Inflammatory macrophage (primary cell): ENCODE measurements at places on chromosomes 6 and 20.

DNA sequence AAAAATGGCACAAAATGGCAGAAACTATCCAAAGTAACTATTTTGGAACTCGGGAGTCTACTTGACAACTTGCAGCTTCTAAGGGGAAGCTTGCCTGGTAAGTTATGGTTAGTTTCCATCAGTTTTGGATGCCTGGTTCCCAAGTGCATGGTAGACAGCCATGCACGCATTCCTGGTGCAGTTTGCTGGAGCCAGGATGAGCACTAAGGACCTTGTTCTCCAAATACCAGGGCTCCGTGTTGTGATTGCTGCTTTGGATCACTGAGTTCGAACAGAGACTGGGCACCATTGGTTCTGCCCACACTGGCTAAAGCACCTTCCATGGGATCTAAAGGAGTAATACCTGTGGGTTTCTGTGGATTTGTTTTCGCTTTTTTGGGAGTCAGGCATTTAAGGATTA lies 103.7 kb downstream of the FAM120B start:
- DNase-seq: no peak

- DNase-seq: no peak
Measured at GRCh38 chr6:56227071-56227879, 20.1 kb downstream of the COL21A1 start.

GRCh38 chr6:88984606-88985005 lies 21.2 kb upstream of the RNGTT start:
- DNase-seq: no peak

DNA sequence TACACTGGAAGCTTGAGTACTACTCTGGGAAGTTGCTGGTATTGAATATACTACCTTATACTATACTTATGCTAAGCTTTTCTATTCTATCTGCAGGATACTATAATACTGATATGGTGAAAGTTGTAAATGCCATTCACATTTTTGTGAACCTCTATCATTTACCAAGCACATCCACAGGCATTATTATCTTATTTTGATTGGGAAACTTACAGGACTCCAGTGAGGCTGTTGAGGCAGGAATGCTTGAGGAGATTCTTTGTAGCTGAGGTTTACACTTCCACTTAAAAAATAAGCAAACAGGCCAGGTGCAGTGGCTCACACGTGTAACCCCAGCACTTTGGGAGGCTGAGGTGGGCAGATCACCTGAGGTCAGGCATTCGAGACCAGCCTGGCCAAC lies 442.9 kb downstream of the QKI start:
- no peak for DNase-seq

DNA sequence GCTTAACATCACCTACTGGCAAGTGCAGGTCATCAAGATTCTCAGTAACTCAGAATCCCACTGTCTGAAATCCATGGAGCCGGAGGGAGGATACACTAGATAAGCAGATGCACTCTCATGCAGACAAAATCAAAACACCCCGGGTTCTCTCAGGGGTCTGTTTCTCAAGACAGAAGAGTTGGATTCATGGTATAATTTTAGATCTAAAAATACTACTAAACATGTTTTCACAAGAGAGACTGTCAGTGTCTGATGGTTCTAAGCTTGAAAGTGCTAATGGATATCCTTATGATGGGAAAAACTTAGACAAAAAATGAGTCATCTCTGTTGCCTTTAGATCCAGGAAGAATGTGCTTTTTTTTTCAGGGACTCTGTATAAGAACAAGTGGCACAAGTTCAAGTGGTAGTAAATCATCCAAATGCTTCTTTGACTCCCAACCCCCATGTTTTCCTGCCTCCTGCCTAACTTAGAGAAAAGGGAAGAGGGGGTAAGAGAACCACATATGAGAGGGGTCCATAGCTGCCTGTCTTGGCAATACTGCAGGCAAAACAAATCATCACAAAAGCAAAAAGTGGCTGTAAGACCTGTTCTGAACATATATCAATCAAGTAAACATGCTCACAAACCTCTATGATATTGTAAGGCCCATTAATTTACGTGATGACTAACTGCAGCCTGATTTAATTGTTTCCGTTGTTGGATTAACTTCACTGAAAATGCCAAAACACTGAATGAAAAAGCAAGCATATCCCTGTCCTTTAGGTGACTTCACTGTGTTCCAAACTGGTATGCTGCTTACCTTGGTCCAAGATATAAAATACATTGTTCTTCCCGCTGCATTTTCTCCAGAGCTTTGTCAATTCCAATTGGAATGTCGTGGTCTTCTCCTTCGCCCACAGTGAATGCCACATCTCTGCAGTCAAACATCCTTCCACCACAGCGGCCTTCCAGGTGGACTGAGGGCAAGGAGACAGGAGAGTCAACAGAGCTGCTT lies 84.0 kb upstream of the TULP1 start:
- no peak for DNase-seq

- DNase-seq: peak; percentile 29
Measured at GRCh38 chr6:139372326-139373153, 1.9 kb downstream of the CITED2 start.

DNA sequence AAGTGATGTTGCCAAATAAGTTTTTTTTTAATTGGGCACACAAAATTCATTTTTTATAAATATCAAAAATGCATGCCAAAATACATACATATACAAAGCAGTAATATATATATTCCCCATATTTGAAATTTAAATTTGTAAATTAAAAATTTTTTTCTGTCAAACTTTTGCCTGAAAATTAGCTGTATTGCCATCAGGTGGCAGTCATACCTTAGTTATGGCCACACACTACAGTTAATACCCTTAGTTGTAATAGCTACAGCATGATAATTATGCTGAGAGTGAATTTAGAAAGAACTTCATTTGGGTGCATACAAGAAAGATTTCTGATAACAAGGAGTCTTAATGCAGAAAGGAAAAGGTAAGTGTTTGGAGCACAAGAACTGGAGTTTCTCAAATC lies 46.2 kb upstream of the SDHAF4 start:
- peak; percentile 19 for DNase-seq

GRCh38 chr6:146598772-146599405 lies at the start of gene ADGB:
TSS of gene ADGB (plus strand) at chr6:146598972. CDS start at chr6:146599041, 69 bp downstream.
- DNase-seq: peak; percentile 83

GRCh38 chr6:96777113-96777512 lies 60.2 kb downstream of the GPR63 start:
- DNase-seq: no peak

DNA sequence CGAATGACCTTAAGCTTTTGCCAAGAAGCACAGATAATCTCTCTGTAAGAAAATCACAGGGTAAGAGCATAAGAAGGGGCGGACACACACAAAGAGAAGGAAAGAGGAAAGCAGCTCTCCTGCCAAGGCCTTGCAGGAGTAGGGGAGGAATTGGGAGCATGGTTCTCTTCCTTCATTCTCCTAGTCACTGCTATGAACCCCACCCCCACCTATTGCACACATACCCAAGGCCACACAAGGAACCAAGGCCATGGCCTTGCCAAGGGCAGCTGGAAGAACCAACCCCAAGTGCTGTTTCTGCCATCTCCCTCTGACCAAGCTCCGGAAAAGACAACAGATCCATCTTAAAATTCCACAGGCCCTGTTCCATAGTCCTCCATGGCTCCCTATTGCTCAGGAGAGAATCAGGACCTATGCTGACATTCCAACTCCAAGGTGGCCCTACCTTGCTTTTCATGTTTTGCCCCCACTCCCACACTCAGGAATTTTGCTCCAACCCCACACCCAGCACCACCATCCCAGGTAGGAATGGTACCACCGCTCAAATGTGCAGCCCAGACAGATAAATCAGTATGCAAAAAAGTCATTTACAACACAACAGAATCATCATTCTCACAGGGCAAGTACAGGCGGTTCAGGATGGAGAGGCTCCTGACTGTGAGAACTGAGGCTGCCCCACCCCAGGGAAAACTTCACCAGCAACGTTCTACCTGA lies 31.3 kb downstream of the TRAM2 start:
- no peak for DNase-seq

DNA sequence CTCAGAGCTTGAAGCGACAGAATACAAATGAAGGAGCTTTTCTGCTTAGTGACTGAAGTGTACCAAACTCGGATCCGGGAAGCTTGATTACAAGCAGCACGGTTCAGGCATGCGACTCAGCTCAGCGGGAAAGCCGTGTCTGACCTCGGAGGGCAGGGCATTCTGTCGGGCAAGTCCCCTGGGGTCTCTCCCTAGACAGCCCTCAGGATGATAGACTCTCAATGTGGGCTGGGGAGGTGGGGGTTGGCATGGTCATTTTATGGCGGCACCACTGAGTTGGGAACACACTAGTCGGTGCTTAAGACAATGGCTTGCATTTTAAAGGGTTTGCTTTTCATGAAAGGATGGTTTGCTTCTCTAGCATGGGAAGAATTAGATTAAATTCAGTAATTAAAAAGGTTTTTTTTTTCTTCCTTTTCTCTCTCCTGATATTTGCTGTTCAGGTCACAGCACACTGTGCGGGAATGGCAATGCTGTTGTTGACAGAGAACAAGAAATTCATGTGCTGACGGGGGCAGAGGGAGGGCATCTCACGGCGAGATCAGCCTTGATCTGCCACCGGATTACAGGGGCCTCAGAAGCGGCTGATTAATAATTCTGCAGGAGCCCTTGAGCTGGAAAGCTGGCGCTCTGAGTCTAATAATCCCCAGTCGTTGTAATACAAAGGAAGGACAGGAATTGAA lies 80.7 kb upstream of the TRAF3IP2 start:
- DNase-seq: no peak

- DNase-seq: no peak
Measured at GRCh38 chr20:55333798-55334197, 671.5 kb downstream of the CBLN4 start.

GRCh38 chr6:112595841-112596240 lies 248.7 kb downstream of the RFPL4B start:
- DNase-seq: no peak

- no peak for DNase-seq
Measured at GRCh38 chr6:122798099-122798641, 9.1 kb downstream of the SMPDL3A start.

- no peak for DNase-seq
Measured at GRCh38 chr20:17722493-17723300, 22.9 kb downstream of the BANF2 start.

DNA sequence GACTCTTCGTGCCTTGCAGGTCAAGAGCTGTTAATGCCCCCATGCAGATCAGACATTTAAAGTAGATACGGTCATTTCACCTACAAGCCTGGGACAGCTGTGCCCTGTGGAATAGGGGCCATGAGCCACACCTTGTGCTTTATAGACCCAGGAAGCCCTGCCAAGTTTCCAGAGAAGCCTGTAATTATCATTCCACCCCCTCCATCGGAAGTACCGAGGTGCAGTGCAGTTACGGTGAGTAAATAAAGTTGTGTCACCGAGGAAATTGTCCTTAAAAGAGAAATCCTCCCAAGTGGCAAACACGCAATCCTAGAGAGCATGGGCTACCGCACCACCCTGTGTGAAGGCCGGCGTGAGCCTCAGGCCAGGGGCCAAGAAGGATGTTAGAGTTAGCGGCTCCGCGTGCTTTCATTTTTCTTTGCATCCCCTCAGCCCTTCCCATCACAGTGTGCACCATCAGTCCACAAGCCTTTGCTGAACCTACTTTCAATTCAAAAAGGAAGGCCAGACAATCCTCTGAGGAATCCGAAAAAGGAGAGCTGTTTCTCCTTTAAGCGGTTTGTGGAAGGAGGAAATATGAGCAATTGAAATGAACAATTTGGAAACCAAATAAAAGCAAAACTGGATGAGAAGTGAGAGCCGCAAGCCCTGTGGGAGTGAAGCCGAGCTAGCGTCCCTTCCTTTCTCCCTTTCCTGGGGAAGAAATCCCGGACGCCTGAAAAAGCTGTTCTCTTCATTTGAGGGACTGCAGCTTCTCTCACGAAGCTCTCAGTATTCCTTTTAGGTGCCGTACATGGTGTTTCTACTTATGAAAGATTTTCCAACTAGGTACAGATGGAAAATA lies 183.3 kb upstream of the PDE10A start:
- no peak for DNase-seq

- peak; percentile 81 for DNase-seq
Measured at GRCh38 chr6:11975353-11975977, 36.6 kb upstream of the HIVEP1 start.

- no peak for DNase-seq
Measured at GRCh38 chr6:106103728-106104109, 17.6 kb downstream of the PRDM1 start.

- no peak for DNase-seq
Measured at GRCh38 chr6:68235326-68235784, 399.7 kb upstream of the ADGRB3 start.

GRCh38 chr6:54474898-54475297 lies 166.7 kb downstream of the TINAG start:
- no peak for DNase-seq

DNA sequence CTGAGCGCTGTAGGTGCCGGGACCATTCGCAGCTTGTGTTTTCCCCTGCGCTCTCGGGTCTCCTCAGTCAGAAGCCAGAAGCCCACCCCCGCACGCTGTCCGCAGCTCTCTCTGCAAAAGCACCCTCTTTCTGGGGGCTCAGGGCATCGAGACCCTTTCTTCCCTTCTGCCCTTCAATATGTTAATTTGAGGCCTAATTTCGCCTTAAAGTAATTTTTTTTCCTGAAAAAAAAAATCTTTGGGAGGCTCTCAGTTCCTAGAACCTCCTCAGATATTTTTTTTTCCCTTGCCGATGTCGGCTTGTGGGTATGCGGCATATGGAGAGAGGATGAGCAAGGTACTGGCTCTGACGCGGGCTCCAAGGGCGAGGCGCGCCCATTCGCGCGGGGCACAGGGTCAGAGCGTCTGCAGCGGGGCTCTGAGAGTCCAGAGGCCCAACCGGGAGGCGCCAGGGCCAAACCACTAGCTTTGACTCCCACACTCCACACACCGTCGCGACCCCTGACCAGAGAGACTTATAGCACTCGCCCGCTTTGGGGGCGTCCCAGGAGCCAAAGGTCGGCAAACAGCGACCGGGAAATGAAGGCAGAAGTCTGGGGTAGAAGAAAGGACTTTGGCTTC lies 893 bp downstream of the PRDM13 start:
- DNase-seq: no peak

DNA sequence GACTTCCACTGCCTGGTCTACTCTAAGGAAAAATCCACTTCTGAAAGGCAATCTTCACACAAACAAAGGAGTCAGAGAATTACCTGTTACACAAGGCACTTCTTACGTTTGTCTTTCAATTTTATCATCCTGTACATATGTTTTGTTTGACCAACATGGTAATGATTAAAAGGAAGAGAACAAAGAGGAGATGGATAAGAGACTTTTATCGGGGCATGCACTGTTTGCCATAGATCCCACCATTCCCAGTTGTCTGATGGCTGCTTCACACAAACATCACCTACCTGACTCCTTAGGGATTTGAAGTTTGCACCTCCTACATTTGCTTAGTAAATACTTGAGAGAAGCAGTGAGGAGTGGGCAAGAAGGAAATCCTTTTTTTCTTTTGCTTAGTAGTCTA lies 87.1 kb downstream of the BFSP1 start:
- no peak for DNase-seq

GRCh38 chr6:133062696-133063306 lies 178.4 kb upstream of the EYA4 start:
- DNase-seq: no peak
